ENCODE measurements at places on chromosomes 6 and 20.

- no peak for DNase-seq
Measured at GRCh38 chr6:36224918-36225461, 28.4 kb downstream of the BRPF3 start.

GRCh38 chr6:13243033-13243432, 85.3 kb downstream of the TBC1D7 start:
- DNase-seq, result no peak

- no peak for DNase-seq
Measured at GRCh38 chr20:44522841-44523240, 971 bp upstream of the SERINC3 start.

DNA sequence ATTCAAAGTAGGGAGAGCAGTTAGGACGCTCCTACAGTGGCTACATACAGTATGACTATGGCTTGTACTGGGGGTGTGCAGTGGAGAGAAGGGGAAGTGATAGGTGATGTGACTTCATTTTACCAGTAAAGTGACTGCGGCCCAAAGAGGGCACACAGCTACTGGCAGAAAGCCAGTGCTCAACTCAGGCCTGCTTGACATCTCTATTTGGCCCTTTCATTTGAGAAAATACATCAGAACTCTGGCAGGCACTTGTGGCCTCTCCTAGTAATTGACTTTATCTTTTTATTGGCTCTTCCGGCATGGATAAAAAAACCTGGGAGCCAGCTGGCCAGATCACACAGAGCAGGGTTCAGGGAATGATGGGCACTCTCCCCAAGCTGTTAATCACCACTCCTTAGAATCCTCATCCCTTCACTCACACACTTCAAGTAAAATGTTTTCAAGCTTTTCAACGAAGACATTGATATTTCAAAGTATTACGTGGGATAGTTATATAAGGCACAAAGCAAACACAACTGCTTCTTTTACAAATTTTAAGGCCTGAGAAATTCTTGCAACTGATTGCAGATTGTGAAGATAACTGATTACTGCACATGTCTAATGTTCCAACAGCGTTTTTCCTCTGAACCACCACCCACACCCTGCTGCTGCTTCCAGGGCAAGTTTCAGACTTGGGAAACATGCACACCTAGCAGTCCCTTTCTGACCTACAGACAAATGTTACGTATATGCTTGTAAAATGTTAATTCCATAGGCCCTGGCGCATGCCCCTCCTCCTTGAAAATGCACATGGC, 73.5 kb downstream of the TNFRSF21 start:
- DNase-seq, result no peak

DNA sequence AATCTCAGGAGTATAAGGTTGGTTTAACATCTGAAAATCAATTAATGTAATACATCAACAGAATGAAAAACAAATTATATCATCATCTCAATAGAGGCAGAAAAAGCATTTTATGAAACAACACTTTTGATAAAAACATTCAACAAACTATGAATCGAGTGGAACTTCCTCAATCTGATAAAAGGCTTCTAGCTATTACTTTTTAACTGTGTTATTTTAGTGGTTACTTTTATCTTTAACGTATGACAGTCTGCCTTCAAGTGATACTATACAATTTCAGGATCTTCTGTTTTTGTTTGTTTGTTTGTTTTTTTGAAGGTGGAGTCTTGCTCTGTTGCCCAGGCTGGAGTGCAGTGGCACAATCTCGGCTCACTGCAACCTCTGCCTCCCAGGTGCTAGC, 73.7 kb downstream of the ZFAND3 start:
- no peak for DNase-seq

DNA sequence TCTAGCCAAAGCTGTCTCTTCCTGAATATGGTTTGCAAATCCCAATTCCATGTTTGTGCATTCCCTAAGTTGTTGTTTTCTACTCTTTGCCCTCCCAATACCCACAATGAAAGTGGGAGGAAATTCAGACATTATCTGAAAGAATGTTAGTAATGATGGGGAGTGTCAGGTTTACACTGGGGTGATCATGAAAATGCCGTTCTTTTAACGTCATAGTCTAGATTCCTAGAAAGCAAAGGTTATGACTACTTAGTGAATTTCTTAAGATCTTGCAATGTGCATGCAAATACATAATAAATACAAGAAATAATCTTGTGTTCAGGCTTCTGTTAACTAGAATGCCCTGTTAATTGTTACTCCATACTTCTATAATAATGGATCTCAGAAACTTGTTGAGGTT, 101.0 kb downstream of the LCA5 start:
- DNase-seq, result no peak

- DNase-seq, result no peak
Measured at GRCh38 chr6:45450831-45451230, 73.1 kb upstream of the SUPT3H start.

DNA sequence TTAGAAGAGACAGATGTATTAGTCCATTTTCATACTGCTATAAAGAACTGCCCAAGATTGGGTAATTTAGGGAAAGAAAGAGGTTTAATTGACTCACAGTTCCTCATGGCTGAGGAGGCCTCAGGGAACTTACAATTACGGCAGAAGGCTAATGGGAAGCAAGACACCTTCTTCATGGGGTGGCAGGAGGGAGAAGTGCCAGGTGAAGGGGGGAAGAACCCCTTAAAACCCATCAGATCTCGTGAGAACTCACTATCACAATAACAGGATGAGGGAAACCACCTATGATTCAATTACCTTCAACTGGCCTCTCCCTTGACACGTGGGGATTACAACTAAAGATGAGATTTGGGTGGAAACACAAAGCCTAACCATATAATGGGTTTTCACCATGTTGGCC, 28.9 kb upstream of the PNRC1 start:
- DNase-seq, result no peak

DNA sequence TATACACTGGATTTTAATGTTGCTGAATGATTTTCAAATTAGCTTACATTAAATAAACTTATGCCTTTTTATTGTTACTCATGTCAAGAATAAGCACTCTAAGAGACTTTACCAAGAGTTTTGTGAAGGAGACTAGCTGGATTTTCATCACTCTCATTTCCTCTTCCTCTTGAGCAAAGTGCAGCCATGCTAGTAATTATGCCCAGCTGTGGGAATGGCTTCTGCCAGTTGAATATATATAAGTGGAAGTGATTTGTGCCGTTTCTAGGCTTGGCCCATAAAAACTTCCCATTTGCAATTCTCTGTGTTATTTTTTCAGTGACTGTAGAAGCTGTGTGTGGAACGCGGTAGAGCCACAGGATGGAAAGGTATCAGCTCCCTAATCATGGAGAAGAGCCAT, 255.8 kb downstream of the HDGFL1 start:
- DNase-seq, result no peak

DNA sequence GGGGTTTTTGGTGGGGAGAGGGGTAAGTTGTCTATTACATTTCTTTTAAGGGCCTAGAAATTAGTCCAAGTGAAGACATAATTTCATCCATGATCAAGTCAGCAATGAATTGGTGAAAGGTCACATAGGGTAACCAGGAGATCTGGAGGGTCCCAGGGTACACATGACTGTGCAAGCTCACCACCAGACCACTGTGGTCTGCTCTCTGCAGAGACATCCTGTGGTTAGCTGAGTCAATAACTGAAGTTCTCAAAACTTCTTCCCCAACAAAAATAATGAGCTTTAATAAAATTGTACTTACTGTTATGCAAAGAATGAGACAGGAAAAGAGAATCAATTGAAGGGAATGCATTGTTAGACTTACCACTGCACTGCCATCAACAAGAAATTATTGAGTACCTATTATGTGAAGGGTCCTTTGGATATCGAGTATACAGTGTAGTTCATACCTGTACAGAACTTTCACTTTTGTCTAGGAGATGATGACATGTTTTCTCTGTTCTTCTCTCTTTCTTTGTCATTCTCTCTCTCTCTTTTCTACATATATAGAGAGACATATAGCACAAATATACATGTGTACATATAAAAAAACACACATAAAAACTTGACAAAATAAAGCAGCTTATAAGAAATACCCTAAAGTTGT, 209.8 kb downstream of the GJA1 start:
- no peak for DNase-seq

- no peak for DNase-seq
Measured at GRCh38 chr6:37569743-37570481, 70.2 kb upstream of the CCDC167 start.

GRCh38 chr20:48912065-48912464, 9.4 kb upstream of the ARFGEF2 start:
- DNase-seq, result no peak

DNA sequence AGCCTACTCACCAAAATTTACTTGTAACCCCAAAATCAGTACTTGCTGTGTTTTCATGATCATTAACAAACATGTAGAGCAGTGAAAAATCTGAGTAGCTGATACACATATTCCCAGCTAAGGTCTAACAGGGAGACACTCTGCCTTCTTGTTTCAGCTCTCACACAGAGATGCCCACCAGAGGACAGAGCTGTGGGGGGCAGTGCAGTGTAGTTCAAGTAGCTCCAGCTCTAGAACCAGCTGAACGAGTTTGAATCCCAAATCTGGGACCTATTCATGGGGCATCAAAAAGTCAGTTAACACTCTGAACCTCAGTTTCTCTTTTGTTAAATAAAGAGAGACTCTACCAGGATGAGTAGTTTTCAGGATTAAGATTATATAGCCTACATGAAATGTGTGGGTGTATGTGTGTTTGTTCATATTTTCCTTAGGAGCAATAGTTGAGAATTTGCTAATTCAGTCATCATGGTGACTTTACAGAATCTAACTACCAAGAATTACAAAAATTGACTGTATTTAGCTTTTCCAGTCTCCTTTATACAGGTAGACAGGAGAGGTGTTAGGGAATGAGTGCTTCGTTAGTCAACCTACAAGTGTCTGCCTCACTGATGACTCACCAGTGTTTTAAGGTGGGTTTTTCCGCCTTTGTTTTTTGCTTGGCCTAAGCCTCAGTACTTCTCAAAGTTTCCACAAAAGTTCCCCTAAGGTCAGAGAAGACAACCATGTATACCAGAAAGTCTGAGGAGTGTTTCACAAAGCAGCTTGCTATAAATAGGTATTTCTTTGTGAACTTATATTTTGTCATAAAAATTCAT, 164.0 kb upstream of the RUNX2 start:
- peak; percentile 30 for DNase-seq

DNA sequence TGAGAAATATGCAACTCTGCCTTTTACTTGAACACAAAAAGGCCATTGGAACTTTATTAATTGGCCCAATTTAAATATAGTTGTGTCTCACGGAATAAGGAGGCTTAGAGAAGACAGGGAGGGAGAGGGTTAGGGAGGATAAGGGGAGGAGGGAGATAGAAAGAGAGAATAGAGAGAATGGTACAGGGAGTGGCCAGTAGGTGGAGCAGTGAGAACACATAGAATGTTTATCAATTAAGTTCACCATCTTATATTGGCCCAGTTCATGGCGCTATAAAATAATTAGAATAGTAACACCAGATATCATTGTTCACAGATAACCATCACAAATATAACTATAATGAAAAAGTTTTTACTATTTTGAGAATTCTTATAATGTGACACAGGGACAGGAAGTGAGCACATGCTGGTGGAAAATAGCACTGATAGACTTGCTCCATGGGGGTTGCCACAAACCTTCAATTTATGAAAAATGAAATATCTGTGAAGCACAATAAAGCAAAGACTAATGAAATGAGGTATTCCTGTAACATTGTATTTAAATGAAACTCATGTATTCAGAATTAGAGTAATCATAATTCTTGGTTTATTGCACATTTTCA, 374.1 kb upstream of the MANEA start:
- DNase-seq, result no peak

GRCh38 chr6:146855889-146856288, 257.1 kb downstream of the ADGB start:
- no peak for DNase-seq

GRCh38 chr6:33206027-33206863, 1.8 kb downstream of the HSD17B8 start:
- DNase-seq, result no peak

GRCh38 chr6:167574431-167575151, 249.7 kb downstream of the TTLL2 start:
- DNase-seq, result no peak

GRCh38 chr6:21348504-21349195, 244.9 kb upstream of the SOX4 start:
- DNase-seq, result no peak

GRCh38 chr20:48797275-48797825, 30.4 kb downstream of the PREX1 start:
- no peak for DNase-seq

DNA sequence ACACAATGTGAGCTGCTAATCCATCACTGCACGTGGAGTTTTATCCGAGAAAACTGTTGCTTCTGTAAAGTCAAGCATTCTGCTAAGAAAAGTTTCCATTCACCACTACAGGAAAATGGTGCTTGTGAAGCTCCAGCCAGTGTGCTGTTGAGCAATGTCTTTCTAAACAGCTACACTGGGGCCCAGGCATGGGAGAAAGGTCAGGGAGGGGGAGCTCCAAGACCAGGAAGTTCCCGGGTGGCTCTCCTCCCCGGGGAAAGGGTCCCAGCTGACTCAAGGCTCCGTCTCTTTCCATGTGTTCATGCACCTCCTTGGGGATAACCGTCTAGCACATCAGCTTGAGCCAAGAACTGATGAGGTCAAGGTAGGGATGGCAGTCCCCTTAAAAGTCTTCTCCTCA, 20.5 kb downstream of the RPP40 start:
- no peak for DNase-seq

DNA sequence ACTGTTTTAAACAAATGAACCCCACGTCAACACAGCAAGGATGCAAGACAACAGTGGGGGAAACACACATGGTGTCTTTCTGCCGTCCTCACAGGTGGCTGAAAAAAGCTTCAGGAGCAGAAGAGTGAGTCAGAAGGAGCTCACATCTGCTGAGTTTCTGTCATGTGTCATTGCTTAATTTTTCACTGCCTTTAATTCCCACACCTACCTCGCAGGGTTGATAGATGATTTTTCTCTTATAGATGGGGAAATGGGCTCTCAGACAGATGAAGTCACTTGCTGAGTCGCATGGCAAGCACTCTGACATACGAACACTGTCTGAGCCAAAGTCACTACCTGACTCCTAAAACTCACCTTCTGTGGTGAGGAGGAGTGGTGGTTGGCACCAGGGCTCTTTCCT, 28.3 kb upstream of the CARMIL1 start:
- DNase-seq, result peak; percentile 11

GRCh38 chr20:51966296-51966971, 164.1 kb upstream of the SALL4 start:
- DNase-seq, result peak; percentile 1

DNA sequence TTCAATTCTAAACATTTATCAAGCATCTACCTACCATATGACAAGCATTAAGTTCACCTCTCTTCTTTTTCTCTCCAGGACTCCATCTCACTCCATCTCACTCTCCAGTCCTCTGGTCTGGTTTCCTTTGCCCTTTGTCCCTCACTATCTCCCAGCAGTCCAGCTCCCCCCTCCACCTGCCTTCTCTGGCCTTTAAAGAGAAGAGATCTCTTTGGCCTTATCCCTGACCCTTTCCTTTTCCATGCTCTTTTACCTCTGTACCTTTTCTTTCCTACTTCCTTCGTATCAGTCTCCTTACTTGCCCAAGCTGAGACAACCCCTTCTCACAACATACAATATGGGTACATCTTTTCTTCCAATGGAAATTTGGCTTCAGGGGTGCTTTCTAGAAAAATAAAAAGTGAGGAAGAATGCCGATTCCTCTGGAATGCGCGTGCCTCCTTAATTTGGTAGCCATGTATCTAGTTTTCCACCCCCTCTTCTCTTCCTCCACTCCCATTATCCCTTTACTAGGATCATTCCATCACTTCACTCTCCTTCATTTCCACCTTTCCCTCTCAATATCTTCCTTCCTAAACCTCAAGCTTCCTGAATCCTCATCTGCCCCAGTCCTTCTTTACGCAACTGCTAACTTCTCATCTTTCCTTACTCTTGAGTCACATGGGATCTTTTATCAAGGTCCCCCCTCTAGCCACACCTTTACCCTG, 745 bp upstream of the AGPAT1 start:
- no peak for DNase-seq
